GM23248 (cell line): ENCODE measurements at places on chromosomes 2 and 18. TPM values are rescaled to one million over a fixed set of nuclear protein-coding genes. Genes with fewer than 3 reads are reported as not detected.

- DNase-seq: no peak
Observed at GRCh38 chr2:233435436-233436190, 81.3 kb downstream of the DGKD start.

- DNase-seq: no peak
Observed at GRCh38 chr2:86466306-86466705, 25.1 kb downstream of the KDM3A start.

Gene SLC38A11
- total RNA-seq: not detected in 2 replicates

Gene NCL
- total RNA-seq: 113 and 147 TPM in 2 replicates

GRCh38 chr2:170689481-170689880 lies 25.7 kb upstream of the SP5 start:
- no peak for DNase-seq

GRCh38 chr18:8218197-8218596 lies 391.0 kb upstream of the RAB12 start:
- no peak for DNase-seq

Gene ACOXL
- not detected in 2 replicates for total RNA-seq

- DNase-seq: no peak
Observed at GRCh38 chr2:239682518-239682917, 281.7 kb upstream of the HDAC4 start.

Gene MAT2A
- 104 and 125 TPM in 2 replicates for total RNA-seq

GRCh38 chr2:30030361-30030760 lies 109.0 kb upstream of the ALK start:
- DNase-seq: no peak

DNA sequence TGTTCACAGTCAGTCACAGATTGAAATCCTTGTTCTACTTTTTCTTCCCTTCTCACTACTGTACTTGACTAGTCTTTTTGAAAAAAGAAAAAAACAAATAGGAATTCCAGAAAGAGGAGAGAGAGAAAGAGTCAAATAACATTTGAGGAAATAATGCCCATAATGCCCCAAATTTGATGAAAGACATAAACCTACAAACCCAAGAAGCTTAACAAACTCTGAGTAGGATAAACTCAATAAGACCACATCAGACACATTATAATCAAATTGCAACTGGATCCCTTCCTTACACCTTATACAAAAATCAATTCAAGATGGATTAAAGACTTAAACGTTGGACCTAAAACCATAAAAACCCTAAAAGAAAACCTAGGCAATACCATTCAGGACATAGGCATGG lies 30.9 kb downstream of the TMEM185B start:
- DNase-seq: no peak

Gene GLI2
- 5.1 and 8.3 TPM in 2 replicates for total RNA-seq

- DNase-seq: no peak
Observed at GRCh38 chr2:31054842-31055388, 83.3 kb downstream of the GALNT14 start.

Gene WNT6
- total RNA-seq: not detected in 2 replicates

GRCh38 chr2:67633212-67633856 lies 236.2 kb downstream of the ETAA1 start:
- DNase-seq: peak; percentile 13

Gene ZSWIM2
- total RNA-seq: not detected in 2 replicates

- DNase-seq: peak; percentile 73
Observed at GRCh38 chr2:191231995-191232394, 13.2 kb upstream of the MYO1B start.

- no peak for DNase-seq
Observed at GRCh38 chr2:117707874-117708273, 106.6 kb upstream of the DDX18 start.

Gene CHN1
- total RNA-seq: 101 and 115 TPM in 2 replicates
